Substantia nigra (tissue), 51 donors: ENCODE measurements at places on chromosomes 3 and 15.

DNA sequence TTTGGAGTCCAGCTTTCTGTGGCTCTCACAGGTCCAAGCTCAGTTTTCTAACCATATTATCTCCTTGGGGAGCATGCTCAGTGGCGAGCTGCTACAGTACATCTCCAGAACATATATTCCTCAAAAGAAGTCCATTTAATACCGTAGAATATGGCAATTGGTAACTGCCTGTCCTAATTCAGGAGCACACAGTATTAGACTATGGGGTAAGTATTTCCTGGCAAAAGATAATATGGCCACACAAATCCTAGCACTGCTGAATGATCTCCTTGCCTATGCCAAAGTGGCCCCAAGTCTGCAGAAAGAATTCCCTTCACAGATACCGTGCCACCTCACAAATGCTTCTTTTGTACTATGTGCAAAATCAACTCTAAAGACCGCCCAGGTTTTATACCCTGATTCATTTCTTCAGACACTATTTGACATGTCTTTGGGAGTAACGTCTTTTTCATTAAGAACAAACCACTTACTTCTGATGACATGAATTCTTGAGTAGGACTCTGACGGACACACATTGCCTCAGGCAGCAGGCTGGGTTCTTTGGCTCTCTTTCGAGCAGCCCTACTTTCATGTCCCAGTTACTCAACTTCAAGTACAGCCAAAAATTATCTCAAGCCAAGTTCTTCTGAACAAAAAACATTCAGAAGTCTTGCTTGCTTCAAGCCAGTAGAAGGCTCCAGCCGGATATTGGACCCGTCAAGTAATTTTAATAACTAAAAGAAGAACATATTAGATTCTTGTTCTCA lies 368.3 kb upstream of the DCBLD2 start:
- no peak for DNase-seq

GRCh38 chr15:58715266-58715917 lies 34.1 kb downstream of the ADAM10 start:
- DNase-seq, result no peak

- no peak for DNase-seq
Measured at GRCh38 chr15:77569729-77570125, 63.0 kb downstream of the LINGO1 start.

- DNase-seq, result no peak
Measured at GRCh38 chr3:120682095-120682681, at the start of gene HGD. HGD (minus strand) TSS chr3:120682239; CDS start chr3:120682111, 128 bp downstream.

DNA sequence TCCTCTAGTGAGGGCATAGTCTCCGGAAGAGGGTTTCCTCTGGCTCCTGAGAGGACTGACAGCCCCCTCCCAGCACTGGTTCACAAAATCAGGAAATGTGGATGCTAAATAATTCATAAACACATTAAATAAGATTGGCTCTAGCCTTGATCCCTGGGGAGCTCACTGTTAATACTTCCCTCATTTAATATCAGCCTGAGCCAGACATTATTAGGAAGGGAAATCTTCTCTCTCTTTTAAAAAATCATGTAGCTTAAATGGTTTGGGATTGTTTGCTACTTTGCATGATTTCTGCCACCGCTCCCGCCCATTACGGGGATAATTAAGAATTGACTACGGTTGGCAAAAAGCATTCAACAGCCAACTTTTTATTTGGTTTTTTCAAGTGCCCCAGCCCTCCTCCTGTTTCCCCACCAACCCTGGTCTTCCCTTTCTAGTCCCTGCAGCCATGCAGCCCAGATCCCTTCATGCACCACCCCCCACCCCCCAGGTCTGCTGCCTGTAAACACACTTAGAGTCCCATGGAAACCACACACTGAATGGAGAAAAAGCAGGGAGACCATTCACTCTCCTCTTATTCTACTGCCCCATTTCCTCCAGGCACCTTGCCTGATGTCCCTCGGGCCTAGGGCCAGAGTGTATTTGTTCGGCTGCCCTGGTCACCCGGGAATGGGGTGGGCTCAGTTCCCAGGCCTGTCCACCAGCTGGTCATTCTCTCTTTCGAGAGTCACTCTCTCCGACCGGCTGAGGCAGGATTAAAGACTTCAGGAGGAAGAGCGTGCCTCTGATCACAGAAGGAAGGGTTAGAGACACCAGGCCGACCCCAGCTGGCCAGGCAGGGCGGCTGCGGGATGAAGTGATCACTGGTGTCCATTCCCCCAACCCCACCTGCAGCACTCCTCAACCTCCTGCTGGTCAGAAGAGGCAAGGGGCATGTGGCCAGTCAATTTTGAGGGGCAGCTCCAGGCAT lies 45.1 kb downstream of the SEMA5B start:
- DNase-seq, result no peak
